Fibroblast of pulmonary artery (primary cell): ENCODE measurements at places on chromosomes 7 and 10.

- DNase-seq, result peak; percentile 70
Measured at GRCh38 chr7:10889266-10889898, 84.3 kb upstream of the PHF14 start.

DNA sequence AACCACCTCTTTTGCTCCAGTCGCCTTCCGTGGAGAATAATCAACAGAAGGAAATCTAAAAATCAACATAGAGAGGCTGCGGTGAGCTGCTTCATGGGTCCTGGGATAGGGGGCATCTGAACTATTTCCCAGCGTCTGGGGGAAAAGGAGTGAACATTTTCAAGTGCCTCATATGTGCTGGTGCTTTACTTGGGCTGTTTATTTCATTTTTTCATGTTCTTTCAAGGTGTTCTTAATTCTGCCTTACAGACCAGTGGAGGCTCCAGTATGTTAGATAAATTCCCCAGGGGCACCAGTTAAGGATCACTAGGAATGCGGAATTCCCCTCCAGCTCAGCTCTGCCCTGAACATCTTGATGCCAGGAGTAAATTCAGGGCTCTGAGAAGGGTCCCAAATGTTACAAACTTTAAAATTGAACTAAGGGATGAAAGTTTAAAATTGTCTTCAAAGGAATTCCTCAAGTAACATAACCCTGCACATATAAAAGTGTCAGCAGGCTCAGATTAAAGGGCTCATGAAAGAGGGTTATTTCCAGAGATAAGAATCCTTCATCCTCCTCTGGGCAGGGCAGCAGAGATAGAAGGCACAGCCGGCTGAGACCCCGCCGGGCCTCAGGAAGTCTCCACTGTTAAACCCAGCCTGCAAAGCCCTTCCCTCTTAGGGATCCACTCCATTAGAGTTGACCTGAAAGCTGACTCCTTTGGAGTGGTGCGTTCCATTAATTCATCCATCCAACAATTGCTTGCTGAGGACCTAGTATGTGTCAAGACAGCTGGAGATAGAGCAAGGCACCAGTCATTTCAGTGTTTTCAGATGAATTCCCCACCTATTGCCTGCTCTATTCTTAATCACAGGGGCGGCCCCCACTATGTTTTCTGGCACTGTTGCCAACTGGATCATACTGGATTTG lies 345.8 kb downstream of the KCNMA1 start:
- no peak for DNase-seq

DNA sequence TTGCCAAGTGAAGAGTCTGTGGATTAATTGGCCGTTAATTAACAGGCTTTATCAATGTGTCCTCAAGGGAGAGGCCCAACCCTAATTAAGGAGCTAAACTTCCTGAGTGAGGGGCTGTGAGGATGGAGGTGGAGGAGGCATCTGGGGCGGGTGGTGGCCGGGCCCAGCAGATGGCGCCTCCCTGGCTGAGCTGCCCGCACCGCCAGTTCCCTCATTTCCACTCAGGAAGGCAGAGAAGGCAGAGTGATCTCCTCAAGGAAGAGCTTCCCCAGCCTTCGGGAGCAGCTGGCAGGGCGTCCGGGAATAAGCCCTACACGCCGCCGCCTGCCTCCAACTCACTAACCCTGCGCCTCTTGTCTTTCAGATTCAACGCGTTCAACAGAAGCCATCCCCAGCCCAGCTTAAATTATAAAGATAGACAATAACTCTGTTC lies 112.2 kb downstream of the CYTH3 start:
- peak; percentile 83 for DNase-seq

DNA sequence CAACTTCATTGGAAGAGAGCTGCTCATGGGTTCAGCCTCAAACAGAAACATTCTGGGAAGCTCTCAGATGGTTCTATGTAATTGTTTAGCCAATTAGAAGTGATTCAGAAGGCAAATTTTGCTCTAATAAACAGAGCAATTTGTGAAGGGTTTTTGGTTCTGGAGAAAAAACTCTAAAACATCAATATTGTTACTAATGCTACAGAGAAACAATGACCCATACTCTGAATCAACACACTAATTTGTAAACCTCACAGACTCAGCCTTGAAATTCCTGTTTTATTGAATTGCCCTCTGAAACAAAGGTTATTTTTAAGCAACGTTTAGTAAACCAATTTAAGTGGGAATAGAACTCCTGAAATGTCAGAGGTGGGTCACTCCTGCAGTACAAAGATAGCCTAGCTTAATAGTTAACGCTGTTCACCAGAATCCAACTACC lies 171.6 kb upstream of the SVIL start:
- no peak for DNase-seq

- DNase-seq, result no peak
Measured at GRCh38 chr7:48837266-48837665, 87.1 kb upstream of the CDC14C start.

DNA sequence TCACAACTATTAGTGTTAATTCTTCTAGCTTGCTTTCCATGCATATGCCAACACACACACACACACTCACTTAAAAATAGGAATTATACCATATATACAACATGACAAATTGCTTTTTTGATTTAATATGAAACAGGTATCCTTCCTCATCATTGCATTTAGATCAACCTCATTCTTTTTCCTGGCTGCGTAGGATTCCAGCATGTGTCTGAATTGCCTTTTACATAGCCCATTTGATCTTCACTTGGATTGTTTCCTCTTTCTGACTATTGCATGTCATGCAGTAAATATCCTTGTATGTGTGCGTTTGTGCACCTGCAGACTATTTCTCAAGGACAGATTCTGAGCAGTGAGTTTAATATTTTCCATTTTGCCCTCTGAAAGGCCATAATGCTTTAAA lies 28.2 kb downstream of the TACR2 start:
- DNase-seq, result no peak
